CD4-positive, alpha-beta T cell treated with Interleukin-15 for 1 hour (primary cell): ENCODE measurements at places on chromosomes 2 and 18.

DNA sequence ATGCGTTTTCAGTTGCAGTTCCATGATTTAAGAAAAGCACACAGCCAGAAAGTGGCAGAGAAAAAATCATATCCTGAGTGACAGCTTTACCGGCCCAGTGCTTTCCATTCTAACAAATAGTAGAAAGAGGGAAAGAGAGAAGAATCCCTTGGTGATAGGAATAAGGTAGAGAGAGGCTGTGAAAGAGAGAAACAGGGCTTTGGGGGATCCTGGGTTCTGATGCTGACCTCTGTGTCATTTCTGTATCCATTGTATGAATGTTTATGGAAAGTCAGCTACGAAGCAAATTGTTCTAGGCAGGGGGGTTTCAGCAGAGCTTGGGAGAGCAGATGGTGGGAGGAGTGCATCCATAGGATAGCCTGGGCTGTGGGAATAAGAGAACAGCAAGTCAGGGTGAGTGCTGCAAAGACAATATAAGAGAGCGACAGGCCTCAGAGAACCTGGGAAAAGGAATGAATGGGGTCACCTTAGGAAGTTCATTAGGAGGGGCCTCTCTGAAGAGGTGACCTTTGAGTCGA is 203.4 kb upstream of the TNP1 start:
- no peak for DNase-seq

GRCh38 chr18:35851286-35851970 is 121.1 kb upstream of the RMP24 start:
- DNase-seq = no peak

DNA sequence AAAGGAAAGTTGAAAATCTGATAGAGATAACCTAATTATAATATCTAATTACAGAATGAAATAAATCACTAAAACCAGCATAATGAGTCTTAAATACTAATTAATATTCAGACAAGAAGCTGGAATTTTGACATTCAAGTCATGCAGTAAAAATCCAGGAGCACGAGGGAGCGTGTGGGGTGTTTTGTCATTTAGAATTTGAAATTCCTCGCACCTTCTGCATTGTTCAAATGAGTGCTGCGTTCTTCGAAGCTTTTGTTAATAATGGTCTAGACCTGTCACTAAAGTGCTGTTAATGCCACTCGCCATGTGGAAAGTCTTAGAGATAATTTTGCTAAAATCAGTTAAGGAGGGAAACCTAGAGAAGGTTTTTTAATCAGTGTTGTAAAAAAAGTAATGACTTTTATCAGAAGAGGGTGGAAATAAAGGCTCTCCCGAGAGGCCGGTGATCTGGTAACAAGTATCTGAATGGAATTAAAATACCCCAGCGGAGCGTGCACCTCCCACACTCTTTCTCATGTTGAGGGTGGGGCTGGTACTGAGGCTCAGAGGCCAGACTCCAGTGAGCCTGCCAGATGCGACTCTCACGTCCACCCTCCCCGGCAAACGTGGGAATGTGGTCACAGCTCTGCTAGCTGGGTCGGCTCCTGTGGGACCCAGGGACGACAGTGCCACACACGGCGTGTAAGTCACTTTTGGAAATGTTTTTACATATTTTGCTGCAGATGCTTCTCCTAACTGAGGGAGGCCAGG is 69.4 kb upstream of the MYT1L start:
- DNase-seq = no peak

DNA sequence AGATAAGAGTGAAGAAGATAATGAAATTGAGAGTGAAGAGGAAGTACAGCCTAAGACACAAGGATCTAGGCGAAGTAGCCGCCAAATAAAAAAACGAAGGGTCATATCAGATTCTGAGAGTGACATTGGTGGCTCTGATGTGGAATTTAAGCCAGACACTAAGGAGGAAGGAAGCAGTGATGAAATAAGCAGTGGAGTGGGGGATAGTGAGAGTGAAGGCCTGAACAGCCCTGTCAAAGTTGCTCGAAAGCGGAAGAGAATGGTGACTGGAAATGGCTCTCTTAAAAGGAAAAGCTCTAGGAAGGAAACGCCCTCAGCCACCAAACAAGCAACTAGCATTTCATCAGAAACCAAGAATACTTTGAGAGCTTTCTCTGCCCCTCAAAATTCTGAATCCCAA is 15.7 kb downstream of the MSH6 start:
- peak; percentile 21 for DNase-seq

DNA sequence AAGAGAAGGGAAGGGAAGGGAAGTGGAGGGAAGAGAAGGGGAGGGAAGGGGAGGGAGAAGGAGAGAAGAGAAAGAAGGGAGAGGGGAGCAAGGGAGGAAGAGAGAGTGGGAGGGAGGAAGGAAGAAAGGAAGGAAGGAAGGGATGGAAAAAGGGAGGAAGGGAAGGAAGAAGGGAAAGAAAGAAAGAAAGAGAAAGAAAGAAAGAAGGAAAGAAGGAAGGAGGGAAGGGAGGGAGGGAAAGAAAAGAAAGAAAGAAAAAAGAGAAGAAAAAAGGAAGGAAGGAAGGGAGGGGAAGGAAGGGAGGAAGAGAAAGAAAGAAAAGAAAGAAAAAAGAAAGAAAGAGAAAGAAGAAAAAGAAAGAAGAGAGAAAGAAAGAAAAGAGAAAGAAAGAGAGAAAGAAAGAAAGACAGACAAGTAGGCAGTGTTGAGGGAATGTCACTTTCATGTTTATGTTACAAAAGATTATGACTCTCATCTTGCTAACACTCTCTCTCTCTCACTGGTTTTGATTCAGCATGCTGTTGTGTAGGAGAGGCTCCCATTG is 58.0 kb upstream of the ZNF804A start:
- no peak for DNase-seq

DNA sequence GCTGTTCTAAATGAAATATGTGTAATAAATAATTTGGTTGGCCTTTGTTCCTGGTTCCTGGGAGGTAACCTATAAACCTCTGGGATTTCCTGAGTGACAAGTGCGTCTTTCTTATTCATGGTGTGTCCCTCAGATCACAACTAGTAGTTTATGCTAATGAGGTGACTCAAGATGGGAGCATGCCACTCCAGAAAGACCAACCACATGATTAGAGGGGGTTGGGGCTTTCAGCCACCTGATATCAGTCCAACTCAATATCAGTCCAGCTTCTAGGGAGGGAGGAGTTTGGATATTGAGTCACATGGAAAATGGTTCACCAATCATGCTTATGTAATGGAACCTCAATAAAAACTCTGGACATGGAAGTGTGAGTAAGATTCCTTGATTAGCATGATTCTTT is 96.6 kb downstream of the QPCT start:
- no peak for DNase-seq
